ENCODE measurements at places on chromosomes 12 and 14. TPM values are rescaled to one million over a fixed set of nuclear protein-coding genes. Genes with fewer than 3 reads are reported as not detected.
A peak's percentile ranks its signal among the peaks of the same experiment; 100 is the strongest.

GRCh38 chr14:75032939-75033338 lies 18.3 kb downstream of the MLH3 start:
- no peak for DNase-seq

DNA sequence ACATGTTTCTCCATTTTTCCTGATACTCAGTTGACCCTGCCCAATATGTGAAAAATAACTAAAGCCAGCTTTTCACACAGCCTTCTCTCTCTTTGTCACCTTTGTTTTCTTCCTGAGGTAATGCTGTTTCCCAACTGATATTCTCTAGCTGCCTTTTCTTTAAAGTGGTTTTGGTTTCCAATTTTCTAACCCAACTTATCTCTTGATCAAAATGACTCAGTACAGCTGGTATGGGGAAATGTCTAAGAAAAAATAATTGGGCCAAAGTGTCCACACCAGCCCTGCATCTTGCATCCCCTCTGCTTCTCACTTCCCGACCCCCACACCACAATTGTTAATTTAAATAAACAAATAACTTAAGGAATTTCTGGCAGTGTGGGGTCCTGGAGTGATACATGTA lies 193.8 kb downstream of the SYT1 start:
- DNase-seq: no peak

GRCh38 chr12:1147821-1148220 lies 156.8 kb downstream of the ERC1 start:
- DNase-seq: no peak

- DNase-seq: no peak
These were observed 787.3 kb downstream of the VRK1 start for GRCh38 chr14:97584528-97584927.

- no peak for DNase-seq
These were observed 37.6 kb upstream of the GRIP1 start for GRCh38 chr12:66716522-66716921.

DNA sequence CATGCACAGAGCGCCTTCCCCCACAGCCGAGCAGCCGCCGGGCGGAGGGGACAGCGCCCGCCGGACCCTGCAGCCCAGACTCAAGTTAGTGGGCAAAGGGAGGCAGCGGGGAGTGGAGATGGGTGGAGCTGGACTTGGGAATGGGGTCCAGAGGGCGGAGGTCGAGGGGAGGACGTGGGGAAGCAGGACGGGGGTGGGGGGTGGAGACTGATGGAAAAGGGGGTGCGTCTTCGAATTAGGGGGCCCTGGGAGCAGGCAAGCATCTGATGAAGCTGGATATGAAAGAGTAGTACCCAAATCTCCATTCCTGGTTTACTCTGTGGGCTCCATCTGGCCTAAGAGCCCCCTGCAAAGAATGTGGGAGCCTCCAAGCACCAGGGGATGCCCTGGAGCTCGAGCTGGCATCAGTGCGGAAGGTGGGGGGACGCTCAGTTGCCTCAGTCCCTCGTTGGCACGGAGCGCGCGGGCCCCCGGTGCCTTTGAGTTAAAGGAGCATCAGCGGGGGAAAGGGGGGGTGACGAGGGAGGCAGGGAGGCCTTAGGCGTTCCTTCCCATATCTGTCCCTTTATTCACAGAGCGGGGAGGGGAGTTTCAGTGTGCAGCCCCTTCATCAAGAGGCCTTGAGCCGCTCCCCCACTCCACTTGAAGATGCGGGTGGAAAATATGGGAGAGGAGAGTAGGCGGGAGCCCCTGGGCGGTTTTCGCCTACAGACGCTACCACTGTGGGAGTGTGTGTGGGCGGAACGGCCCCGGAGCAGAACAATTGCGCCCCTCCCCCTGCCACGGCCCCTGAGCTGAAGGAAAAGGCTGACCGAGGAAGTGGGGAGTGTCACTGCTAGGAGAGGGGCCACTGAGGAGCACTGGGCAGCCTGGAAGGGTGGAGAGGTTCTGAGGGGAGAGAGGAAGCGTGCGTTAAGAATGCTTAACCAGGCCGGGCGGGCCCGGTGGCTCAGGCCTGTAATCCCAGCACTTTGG lies 644 bp downstream of the NAB2 start:
- DNase-seq: peak; percentile 93

GUCY2C gene
- 0.72 TPM for total RNA-seq

DNA sequence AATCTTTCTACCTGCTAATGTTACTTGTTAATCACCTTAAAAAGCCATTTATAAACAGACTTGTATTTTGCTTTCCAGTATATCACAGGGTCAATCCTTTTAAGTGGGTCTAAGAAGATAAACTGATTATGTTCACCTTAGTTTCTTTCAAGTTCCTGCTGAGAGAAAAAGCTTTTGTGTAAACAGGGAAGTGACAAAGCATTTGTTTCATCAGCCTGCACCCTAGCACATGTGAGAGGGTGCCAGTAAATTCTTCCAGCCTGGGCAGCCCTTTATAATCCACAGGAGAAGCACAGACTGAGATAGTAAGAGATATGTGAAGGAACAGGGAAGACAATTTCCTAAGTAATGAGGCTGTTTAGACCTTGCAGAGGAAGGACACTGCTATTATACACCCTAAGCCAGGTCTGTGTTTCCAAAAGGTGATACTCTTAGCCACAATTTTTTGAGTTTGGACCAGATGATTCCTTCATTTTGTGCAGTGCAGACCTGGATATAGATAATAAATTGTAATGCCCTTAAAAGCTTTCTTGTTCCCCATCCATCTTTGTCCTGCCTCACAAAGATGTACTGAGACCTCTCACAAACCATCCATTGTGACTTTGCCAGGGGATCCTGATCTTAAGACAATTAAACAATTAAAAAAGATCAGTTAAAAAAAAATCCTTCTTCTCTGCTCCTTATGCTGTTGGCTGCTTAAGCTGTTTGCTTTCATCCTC lies 150.7 kb downstream of the KTN1 start:
- no peak for DNase-seq

DNA sequence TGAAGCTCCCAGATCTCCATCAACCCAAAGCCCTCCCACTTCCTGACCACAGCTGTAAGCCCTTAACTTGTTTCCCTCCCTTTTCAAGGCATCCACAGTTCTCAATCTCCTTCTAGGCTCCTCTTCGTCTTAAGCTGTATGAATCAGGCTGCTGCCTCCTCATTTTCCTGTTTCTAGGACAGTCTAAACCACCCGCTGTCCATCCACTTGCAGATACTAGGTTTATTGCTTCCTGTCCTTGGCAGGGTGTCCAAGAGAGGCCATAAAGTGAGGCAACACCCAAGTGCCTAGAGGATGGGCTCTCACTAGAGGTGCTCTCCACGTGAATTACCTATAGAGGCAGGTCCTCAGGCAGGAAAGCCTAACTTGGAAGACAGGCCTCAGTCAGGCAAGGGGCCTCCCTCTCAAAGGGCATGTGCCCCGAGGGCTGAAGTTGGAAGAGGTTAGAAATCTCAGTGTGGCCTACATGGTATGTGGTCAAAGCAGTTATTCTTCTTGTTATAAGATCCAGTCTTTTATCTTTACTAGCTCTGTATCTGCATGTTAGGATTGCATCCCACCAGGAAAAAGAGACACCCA lies 8.8 kb upstream of the TMEM106C start:
- no peak for DNase-seq

GCH1 gene
- total RNA-seq: 7.9 TPM

PLEKHG3 gene
- 90.0 TPM for total RNA-seq

- peak; percentile 42 for DNase-seq
These were observed 7.2 kb upstream of the ANKRD9 start for GRCh38 chr14:102516531-102517391.

DNA sequence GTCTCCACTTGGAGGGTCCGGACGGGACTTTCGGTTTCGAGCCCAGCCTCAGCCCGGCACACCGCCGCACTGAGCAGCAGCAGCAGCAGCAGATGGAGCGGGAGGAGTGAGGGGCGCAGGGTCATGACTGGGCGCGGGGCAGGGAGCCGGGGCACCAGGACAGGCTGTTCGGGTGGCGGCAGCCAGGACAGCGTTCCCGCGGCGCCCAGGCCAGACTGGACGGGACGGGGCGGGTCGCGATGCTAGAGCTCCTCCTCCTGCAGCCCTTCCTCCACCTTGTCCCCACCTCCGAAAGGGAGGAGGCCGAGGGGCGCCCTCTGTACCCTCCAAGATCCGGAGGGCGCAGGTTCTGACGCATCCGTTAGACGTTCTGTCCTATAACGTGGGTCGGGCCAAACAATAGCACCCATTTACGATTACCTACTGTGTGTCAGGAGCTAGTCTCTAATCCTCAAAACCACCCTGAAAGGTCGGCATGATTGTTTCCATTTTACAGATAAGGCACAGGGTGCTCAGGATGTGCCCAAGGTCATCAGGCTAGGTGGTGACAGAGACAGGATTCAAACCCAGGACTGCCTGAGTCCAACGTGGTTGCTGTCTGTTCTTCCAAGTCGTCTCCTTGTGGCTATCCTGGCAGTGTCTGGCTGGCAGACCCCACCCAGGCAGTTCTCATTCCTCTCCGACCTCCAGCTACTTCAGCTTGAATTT lies at the start of gene FKBP11:
Gene FKBP11, minus strand, starts transcription at position 189 of the 708 bp plus-strand sequence. Its CDS starts 64 bp downstream, at position 125.
- peak; percentile 74 for DNase-seq

DNA sequence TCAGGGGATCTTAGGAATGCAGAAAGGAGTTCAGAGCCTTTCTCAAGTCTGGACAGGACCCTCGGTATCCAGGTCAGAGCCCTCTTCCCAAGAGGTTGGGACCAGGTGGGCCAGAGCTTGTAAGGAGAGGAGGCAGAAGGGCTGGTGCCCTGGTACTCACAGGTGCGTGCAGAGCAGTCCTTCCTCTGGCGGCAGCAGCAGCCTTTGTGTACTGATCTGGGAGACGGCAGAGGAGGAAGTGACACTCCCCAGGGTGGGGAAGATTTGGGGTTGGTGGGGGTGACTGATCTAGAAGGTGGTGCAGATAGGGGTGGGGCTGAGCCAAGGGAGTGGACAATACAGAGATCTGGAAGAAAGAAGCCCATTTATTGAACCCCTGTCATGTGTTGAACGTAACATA lies at the start of gene ITGB7:
Gene ITGB7, minus strand, starts transcription at position 210 of the 400 bp plus-strand sequence. CDS start 6,808 bp downstream, outside the sequence.
- no peak for DNase-seq

TAS2R19 gene
- 21.9 TPM for total RNA-seq

DNA sequence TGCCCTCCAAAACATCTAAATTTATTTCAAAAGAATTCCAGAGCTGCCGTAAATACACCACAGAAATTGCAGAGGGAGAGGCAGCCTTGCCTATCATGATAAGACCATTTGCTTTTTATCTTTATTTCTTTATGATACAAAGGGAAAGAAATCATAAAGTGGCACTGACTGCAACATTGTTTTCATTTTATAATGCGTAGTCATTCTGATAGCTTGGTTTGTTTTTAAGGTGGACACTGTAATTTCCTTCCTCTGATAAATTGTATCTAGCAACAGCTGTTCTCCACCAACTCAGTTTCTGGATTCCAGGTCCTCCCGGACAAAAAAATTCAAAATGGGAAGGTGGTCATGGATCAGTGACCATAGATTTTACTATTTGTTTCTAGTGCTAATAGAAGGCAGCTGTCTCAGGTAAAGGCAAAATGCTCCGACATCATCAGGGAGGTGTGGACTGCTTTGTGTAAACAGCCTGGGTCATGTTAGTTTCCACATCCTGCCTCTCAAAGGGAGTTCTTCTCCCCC lies 623 bp upstream of the TSPAN8 start:
- DNase-seq: no peak

DNA sequence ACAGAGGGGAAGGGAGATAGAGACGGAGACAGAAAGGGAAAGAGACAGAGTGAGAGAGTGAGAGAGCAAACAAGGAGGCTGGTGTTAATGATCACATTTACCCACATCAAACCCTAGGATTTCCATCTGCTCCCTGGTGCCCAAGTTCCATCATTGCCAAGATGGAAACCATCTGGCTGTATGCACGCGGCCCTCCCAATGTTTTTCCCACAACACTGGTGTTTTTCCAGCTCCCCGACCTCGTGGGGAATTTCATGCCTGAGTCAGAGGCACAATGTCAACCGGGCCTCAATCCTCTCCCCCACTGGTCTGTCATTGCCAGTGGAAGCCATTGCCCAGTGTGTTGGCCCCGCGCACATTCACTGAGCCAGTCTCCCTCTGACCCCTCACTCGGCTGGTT lies 19.9 kb upstream of the BDKRB2 start:
- DNase-seq: no peak

DNA sequence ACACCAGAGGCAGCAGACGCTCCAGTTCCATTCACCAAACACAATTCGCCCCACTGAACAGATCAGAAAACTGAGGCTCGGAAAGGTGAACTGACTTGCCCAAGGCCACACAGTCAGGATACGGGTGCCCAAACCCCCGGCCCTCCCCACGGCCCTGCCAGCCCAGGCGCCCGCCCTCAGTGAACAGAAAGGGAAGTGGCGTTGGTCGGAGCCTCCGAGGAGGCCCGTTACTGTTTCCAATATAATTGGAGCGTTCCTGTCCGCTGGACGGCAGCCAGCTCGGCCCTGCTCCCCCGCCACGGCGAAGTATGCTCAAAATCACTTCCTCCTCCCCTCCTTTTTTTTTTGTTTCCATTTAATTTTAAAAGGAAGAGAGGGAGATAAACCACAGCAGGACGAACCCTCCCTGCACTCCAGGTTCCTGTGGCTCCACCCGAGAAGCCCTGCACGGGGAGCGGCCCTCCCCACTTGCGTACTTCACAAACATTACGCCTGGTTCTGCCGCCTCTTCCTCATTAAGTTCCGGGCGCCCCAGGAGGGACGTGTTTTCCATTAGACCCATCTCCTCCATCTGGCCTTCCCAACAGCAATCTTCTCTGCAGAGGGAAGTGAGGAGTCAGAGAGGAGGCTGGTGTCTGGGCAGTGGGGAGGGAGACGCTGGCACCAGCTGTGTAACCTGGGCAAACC lies 61.1 kb downstream of the NCOR2 start:
- peak; percentile 68 for DNase-seq

DNA sequence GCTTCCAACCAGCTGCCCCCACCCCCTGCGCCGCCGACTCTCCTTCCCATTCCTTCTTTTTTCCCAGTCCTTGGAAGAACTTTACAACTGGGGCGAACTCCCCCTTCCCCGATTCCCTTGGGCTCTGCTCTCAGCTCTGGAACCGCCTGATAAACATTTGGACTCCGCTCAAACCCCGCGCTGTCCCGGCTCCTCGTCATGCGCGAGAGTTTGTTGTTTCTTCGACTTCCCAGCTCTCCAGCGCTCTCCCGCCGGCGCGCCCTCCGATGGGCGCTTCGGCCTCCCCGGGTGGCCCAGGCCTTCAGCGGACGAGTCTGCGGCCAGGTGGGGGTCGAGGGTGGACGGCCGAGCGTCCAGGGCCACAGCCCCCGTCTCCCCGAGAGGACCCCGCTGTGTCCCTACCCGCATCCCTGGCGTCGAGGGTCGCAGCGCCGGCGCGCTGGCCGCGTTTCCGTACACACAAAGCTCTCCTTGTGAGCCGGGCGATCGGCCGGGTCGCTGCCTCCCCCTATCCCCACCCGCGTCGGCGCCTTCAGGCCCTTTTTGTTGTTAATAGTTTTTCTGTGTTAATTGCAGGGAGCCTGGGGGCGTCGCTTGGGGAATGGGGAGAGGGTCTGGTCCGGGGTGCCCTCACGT lies 847 bp downstream of the MMP14 start:
- peak; percentile 68 for DNase-seq

NTF3 gene
- total RNA-seq: 14.0 TPM

DNA sequence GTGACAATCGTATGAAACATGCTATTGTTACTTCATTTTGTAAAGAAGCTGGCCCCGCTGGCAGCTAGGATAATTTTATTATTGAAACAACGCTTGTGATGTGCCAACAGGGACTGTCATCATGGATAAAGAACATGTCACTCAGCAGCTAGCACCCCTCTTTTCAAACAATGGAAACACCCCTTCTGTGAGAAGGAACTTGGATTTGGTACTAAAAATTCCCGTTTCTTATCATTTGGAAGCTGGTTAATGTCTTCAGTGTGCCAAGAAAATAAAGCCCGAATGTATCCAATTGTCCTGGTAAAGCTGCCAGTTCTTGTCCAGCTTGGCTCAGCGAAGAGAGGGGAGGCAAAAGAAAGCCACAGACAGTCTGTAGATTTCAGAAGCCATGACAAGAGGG lies 186.6 kb downstream of the PHLDA1 start:
- no peak for DNase-seq

TSHR gene
- total RNA-seq: 13.0 TPM

EML5 gene
- 2.6 TPM for total RNA-seq

- DNase-seq: no peak
These were observed 75.9 kb downstream of the AKAP6 start for GRCh38 chr14:32404784-32405573.
